ENCODE measurements at places on chromosomes 2 and 18. TPM values are rescaled to one million over a fixed set of nuclear protein-coding genes. Genes with fewer than 3 reads are reported as not detected.

DNA sequence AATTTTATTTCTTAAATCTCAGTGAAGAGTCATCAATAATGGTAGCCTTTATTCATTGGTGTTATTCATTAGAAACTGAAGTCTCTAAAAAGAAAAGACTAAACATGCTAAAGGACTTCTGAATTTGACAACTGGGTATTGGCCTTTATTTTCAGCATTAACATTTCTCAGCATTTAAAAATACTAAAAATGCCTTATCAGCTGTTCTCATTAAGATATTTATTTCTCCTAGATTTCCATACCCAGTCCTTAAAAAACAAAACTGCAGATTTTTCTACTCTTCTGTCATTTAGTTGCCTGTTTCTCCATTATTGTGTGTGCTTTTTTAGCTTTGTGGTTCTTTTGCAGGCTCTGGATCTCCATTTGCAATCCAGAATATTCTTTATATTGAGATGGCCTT is 31.2 kb upstream of the METAP1D start:
- no peak for DNase-seq
- no peaks in the 10 kb centered on the region for H3K4me1 ChIP-seq
- H3K36me3 ChIP-seq = no peaks in the 10 kb centered on the region

Gene COL5A2
- total RNA-seq = 115 TPM

DNA sequence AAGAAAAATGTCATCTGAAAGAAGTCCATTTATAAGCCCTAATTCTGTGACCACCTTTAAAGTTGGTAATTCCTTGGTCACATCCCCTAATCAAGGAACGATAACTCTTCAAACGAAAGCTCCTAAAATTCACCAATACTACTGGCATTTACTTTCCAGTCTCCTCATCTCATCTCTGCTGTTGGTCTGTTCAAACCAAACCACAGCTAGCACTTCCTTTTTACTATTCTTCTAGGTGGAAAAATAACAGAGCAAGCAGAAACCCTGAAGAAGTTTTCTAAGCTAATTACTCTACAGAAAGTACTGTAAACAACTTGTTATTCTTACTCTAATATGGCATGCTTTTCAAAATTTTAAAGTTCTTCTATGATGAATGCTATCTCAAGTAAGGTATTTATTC is 21.6 kb downstream of the TIA1 start:
- H3K4me3 ChIP-seq = no peak overlapping the region
- no peaks in the 10 kb centered on the region for H3K27me3 ChIP-seq
- H3K36me3 ChIP-seq = peaks cover 2% of the 10 kb centered on the region
- DNase-seq = no peak
- H3K4me1 ChIP-seq = no peaks in the 10 kb centered on the region
- no peak overlapping the region for H3K27ac ChIP-seq

DNA sequence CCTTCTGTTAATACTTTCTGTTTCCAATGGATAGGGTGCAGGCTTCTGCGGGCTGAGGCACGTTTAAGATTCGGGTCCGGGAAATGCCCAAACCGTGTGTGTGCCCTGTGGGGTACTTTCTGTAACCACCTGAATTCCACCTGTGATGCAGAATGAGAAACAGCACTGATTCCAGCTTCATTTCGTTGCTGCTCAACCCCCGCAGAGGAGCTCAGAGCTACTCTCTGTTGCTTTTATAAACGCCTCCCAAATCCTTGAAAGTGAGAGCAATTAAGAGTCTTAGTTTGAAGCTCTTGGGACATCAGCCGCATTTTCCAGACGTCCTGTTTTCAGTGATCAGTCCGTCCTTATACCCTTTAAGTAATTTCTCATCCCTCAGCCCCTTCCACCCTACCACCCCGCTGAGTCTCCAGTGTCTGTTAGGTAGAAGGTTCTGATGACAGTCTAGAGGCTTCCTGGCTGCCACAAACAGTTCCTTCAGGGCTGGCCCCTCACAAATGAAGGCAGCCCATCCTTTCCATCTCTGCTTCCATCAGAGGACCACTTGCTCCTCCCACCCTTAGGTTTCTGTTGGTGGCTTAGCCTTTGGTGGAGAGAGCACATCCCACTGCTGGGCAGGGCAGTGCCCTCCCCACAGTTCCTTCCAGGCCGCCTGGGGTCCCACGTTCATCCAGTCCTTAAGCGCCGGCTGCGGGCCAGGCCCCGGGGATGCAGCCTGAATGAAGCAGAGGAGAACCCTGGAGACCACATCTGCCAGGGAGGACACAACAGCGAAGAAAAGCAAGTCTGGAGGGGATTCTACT is 230.1 kb downstream of the SEPTIN10 start:
- no peak for DNase-seq
- H3K36me3 ChIP-seq = no peaks in the 10 kb centered on the region
- no peak overlapping the region for H3K27ac ChIP-seq

DNA sequence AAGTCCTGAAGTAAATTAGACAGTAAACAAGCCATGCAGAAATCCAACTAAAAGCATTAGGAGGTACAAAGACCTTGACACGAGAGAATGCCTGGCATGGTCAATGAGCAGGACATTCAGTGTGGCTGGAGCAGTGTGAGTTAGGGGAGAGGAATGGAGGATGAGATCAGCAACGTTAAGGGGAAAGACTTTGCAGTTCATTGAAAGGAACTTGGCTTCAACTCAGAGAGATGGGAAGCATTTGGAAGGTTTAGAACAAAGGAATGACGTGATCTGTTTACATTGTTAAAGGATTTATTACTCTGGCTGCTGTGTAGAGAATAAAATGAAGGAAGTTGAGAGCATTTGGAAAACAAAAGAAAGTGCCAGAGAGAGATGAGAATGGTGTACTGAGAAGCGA is 621.3 kb downstream of the XIRP2 start:
- no peak overlapping the region for H3K4me3 ChIP-seq
- no peak for DNase-seq
- H3K4me1 ChIP-seq = no peaks in the 10 kb centered on the region
- H3K27me3 ChIP-seq = no peaks in the 10 kb centered on the region

DNA sequence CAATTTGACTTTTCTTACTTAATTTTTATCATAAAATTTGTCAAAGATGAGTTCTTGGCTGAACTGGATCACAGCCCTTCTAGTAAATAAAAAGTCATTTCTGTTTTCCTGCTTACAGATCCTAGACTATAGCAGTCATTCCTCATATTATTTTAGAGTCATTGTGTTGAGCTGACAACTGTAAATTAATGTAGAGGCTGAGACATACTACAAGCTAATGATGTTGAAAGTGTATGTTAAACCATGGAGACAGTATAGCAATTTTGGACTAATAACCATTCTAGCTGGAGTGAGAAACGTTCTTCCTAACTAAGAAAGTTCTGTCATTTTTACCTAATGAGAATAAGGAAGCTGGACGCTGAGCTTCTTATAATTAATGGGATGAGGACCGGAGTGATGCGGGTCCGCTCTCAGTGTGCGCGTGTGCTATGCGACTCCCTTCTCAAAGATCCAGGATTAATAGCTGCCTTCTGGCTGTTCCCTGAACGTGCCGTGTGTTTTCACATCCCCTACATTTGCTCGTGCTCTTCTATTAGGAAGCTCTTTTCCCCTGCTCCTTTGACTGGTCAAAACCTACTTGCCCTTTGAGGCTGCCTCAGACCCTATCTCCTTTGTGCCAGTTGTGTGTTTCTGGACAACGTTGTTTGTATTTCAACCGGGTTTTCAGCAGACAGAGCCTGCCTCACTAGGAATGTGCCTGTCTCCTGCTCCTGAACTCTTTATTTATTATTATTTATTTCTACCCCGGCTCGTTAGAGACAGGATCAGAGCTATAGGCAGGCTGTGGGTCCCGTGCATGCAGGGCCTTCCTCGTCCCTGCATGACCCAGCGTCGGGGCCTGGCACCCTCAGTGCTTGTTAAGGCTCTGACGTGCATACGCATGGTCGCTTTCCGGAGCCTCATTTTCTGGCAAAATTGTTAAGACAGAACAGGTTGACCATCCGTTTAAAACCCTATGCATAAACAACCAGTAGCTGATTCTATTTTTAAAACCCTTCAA is 182.6 kb downstream of the DCDC2C start:
- no peaks in the 10 kb centered on the region for H3K27me3 ChIP-seq
- H3K4me3 ChIP-seq = no peak overlapping the region
- H3K36me3 ChIP-seq = no peaks in the 10 kb centered on the region
- no peaks in the 10 kb centered on the region for H3K4me1 ChIP-seq
- no peak for DNase-seq
- no peak overlapping the region for H3K27ac ChIP-seq

GRCh38 chr18:9638886-9639285 is 24.5 kb upstream of the PPP4R1 start:
- H3K36me3 ChIP-seq = no peaks in the 10 kb centered on the region
- H3K27me3 ChIP-seq = no peaks in the 10 kb centered on the region
- no peak overlapping the region for H3K27ac ChIP-seq
- DNase-seq = no peak

DNA sequence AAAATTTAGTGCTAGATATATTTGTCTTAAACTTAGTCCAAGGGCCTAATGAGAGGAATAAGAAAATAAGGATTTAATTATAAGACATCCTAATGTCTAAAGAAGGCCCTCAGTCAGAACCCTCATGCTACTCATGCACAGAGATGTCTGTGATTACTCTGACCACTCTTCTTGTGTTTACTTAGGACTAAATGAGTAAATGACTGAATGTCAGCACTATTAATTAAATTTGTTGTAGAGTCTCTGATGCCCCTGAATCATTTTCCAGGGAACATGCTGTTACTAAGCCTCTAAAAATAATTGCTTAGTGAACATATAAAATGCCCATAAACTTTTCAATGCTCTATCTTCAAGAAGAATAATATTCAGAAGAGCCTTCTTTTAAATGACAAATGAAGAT is 32.4 kb downstream of the GULP1 start:
- H3K36me3 ChIP-seq = no peaks in the 10 kb centered on the region
- H3K27me3 ChIP-seq = no peaks in the 10 kb centered on the region
- H3K4me1 ChIP-seq = peaks cover 8% of the 10 kb centered on the region
- H3K27ac ChIP-seq = no peak overlapping the region
- H3K4me3 ChIP-seq = no peak overlapping the region

DNA sequence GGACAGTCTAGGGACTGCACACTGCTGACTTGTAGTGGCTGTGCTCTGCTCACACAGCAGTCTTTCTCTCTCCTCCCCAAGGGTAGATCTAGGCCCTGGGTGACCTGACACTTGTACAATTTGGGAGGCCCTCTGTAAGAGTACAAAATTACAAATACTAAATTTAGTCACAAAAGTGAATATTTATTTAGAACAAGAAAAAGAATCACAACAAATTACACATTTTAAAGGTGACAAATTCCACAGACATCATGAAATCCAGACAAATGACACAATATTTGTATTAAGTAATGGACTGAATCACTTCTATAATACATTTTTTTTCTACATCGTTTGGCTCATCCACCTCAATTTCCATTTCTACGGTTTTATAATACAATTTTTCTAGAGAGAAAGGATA is 496.4 kb downstream of the TXNL1 start:
- no peaks in the 10 kb centered on the region for H3K4me1 ChIP-seq
- no peak overlapping the region for H3K4me3 ChIP-seq
- no peaks in the 10 kb centered on the region for H3K36me3 ChIP-seq
- H3K27ac ChIP-seq = no peak overlapping the region
- DNase-seq = no peak
- H3K27me3 ChIP-seq = no peaks in the 10 kb centered on the region

Gene SKOR2
- total RNA-seq = not detected

Gene FIGN
- 12.7 TPM for total RNA-seq

Gene PDE11A
- total RNA-seq = 0.78 TPM

GRCh38 chr18:58714821-58715220 is 43.6 kb downstream of the MALT1 start:
- no peak overlapping the region for H3K27ac ChIP-seq
- no peak for DNase-seq
- H3K36me3 ChIP-seq = peaks cover 4% of the 10 kb centered on the region
- H3K4me3 ChIP-seq = no peak overlapping the region
- no peaks in the 10 kb centered on the region for H3K4me1 ChIP-seq

- H3K4me3 ChIP-seq = no peak overlapping the region
- no peaks in the 10 kb centered on the region for H3K27me3 ChIP-seq
- no peak overlapping the region for H3K27ac ChIP-seq
- H3K36me3 ChIP-seq = no peaks in the 10 kb centered on the region
- H3K4me1 ChIP-seq = no peaks in the 10 kb centered on the region
- DNase-seq = no peak
Measured at GRCh38 chr2:118177884-118178283, 89.6 kb downstream of the INSIG2 start.

DNA sequence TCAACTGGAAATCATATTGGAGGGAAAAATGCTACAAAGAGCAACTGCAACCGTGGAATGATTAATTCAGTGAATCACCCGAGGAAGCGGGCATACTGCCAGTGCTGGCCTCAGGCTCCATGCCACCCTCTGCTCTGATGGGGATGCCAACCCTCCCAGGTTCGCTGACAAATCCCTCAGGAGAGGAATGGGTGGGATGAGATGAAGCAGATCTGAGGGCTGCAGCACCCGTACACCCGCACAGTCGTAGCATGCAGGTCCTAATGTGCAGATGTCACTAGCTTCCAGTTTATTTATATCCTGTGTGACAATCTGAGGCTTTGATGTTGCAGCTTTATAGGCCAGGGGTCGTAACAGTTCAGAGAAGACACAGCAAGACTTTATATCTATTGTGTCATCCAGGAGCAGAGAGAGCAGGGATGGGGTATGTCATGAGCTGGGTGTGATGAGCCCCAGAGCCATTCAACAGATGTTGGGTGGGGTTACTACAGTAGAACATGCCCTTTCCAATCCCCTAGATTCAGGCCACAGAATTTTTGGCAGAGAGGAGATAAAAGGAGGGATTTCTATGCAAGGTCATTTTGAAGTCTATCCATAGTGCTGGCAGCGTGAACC is 44.6 kb downstream of the DPP4 start:
- H3K4me3 ChIP-seq = no peak overlapping the region
- DNase-seq = peak; percentile 51
- no peaks in the 10 kb centered on the region for H3K27me3 ChIP-seq
- H3K27ac ChIP-seq = no peak overlapping the region
- no peaks in the 10 kb centered on the region for H3K4me1 ChIP-seq

GRCh38 chr2:76813084-76813483 is 709.1 kb downstream of the LRRTM4 start:
- no peaks in the 10 kb centered on the region for H3K4me1 ChIP-seq
- H3K27ac ChIP-seq = no peak overlapping the region
- no peaks in the 10 kb centered on the region for H3K27me3 ChIP-seq
- no peaks in the 10 kb centered on the region for H3K36me3 ChIP-seq
- DNase-seq = no peak
- H3K4me3 ChIP-seq = no peak overlapping the region
